Neural crest cell (in vitro differentiated cells): ENCODE measurements at places on chromosomes 16 and 17.
A peak's percentile ranks its signal among the peaks of the same experiment; 100 is the strongest.

DNA sequence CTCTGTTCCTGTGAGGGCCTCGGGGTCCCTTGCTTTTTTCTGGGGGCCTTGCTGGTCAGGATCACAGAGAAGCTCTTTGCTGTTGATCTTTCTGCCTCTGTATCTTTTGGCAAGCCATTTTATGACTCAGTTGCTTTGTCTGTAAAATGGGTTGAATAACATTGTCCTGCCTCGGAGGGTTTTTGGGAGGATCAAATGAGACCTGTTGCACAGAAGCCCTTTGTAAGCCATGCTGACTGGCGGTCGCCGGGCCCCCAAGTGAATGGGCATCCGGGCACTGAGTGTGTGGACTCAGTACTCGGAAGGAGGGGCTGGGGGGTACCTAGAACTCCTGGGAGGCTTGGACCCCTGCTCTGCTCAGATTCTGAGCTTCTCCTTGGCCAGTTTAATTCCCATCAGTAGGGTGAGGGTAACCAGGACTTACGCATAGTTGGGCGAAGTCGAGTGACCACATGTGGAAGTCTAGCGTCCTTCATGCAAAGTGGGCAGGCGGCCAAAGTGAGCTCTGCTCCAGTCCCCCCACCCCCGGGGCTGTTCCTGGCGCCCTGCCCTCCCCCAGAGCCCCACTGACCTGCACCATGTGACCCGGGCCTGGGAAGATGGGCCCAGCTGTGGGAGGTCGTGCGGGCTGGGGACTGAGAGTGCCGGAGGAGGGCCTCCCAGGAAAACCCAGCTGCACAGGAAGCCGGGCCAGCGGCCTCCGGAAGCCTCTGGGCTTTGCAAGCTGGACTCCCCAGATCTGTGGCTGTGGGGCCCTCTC, 284.0 kb downstream of the SEC14L1 start:
- DNase-seq = no peak

GRCh38 chr16:58196898-58197313, 1.0 kb downstream of the CSNK2A2 start:
- DNase-seq = no peak

DNA sequence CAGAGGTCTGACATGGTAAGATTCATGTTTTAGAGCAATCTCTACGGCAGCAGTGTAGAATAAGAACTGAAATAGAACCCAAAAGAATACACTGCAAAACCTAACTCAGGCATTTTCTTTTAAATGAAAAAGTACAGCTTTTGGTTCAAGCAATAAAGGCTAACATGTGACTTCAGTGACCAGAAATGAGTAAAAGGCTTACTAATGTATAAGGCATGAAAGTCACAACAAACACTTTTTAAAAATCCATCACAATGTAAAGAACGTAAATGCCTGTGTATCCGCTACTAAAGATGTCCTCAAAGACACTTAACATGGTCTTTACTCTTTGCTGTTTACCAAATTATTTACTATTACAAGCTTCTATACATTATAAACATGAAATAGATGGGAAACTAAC, 16.6 kb downstream of the KIAA0753 start:
- no peak for DNase-seq

DNA sequence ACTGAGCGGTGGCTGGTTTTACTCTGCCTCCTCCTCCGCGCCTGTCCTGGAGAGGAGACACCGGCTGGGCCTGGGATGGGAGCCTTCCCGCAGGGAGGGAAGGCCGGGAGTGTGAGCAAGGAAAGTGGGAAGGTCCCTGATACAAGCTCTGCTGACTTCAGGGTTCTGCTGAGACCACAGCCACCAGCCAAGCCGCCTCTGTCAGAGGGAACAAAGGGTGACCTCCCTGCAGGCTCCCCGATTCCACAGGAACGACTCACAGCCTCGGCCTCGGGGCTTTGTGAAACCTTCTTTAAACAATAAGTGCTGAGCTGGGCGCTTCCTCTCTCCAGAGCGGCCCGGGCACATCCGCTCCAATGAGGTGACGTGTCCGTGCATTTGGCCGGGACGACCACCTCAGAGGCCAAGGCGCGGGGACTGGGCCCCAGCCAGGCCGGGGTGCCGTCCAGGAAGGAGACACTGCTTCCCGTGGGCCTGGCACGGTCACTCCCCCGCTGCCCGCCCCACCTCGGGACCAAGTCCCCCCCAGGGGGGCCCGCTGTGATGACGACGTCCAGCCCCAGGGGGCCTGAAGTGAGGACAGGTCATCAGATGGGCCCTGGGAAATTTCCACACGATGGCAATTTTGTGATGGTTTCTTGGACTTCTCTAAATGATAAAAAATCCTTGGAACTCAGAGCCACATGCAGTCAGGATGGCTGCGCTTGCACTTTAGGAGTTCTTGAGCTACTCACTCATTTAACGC, 11.8 kb upstream of the CIBAR2 start:
- DNase-seq = no peak

DNA sequence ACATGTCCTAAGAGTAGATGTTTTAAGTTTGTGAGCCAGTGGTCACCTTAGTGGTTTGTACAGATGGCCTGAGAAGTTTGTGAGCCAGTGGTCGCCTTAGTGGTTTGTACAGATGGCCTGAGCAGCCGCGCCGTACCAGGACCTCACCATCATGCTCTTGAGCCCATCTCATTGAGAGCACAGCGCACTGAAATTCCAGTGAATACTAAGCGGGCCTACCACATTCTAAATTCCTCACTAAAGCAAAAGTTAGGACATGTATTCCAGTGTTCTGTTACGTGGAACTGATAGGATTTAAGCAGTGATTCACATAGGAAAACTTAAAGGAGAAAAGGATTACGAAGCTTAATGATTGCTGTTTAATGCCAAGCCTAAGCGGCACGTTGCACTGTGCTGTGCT, 3.9 kb downstream of the USP10 start:
- DNase-seq = no peak

DNA sequence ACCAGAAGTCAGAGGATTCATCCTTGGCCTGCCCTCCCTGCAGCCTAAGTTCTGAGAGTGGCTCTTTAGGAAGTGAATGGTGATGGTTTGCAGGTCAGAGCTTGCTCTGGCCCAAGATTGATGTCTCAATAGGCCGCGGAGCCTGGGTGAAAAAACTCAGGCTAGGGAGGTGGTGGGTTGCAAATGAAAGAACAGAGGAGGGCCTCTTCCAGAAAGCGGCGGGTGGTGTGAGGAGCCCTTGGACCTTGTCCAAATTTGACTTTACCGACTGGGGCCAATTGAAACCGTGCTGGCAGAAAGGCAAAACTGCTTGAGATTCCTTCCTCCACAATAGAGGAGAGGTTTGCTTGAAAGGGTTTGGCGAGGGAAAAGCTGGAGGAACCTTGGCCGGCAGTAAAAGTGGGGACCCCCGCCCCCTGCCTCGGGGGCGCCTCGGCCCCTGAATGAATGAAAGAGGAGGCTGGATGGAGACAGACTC, 331.3 kb downstream of the SEC14L1 start:
- no peak for DNase-seq

GRCh38 chr17:64653325-64653984, 8.7 kb downstream of the SMURF2 start:
- DNase-seq = no peak

DNA sequence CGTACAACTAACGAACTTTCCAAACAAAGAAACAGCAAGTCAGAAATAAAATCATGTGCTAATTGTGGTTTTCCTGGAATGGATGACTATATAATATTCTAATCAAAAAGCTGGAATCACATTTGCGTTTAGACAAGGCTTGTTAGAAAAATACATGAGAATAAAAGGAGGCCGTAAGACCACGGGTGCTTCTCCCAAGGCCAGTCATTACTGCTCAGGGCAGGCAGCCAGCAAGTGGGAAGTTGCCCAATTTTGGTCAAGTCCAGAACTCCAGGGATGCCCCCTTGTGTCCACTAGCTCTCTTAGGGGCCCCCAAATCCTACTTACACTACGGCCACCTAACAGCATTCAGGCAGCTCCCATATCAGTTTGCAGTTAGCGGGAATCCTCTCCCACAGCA, 25.9 kb upstream of the LYRM9 start:
- no peak for DNase-seq

DNA sequence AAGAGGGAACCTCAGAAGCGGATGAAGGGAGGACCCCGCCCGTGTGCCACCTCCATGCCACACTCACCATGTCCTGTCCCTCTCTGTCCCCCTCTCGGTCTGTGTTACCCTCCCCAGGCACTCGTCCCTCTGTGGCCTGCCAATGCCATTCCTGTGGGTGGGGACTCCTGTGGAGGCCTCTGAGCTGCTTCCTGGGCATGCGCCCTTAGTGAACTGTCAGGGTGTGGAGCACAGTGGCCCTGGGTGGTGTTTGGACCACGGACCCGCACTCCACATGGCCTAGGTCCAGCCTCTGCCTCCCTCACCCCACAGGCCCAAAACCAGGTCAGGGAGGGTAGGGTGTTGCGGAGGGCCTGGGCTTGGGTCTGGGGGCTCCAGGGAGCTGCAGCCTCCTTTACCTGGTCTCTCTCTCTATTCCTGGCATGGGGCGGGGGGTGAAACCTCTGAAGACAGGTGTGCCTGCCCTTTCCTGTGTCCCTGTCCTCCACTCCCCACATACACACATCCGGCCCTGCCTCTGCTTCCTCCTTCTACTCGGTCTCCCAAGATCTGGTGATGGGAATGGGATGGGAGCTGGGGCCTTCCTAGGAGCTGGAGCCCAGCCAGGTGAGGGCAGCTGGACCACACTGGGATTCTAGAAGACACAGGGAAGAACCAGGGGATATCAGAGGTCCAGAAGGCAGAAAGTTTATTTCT, 11.5 kb upstream of the PKMYT1 start:
- no peak for DNase-seq

DNA sequence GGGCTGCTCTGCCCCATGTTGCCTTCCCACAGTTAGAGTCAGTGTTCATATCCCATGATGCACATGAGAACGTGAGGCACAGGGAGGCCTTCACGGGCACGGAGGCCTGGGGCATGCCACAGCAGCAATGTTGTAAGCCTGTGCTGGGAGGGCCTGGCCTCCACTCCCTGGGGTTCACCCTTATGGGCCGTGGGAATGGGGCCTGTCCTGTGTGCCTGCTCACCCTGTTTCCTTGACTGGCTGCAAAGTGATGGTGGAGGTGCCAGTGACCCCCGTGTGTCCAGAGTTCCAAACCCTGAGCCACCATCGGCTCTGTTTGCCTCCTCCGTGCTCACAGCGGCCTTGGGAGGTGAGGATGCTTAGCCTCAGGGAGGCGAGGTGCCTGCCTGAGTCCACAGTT, 9.6 kb downstream of the POLR3E start:
- no peak for DNase-seq

DNA sequence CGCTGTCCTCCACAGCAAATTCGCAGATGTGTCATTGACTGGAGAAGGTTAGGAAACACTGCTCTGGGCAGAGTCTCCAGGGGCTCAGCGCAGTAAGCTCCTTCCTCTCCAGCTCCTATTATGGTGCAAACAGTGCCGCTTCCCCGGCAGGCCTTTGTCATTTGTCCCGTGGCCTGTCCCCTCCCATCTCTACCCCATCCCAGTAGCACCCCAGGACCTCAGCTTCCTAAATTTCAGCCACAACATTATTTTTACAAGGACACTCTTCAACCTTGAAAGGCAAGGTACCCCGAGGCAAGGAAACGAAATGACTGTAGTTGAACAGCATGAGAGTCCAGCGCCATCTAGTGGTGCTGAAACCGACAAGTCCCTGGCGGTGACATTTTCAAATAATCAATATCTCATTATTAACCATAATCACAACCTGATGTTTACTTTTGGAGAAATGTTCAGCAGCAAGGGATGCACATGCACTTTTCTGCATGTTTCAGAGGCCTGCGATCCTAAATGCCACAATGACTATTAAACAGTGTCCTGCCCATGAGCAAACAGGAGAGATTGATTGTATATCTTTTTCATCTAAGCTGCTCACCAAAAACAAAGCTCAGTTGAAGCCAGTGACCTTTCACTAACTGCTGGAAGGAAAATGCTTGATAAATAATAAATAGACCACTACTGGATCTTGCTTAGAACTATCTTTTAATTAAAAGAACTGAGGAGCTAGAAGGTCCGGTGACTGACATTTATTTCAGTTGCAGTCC, 16.5 kb downstream of the MRPS23 start:
- peak; percentile 73 for DNase-seq

GRCh38 chr17:54307351-54307750, 484.6 kb downstream of the KIF2B start:
- DNase-seq = no peak

- no peak for DNase-seq
Observed at GRCh38 chr17:47239967-47240651, 13.5 kb upstream of the ITGB3 start.

DNA sequence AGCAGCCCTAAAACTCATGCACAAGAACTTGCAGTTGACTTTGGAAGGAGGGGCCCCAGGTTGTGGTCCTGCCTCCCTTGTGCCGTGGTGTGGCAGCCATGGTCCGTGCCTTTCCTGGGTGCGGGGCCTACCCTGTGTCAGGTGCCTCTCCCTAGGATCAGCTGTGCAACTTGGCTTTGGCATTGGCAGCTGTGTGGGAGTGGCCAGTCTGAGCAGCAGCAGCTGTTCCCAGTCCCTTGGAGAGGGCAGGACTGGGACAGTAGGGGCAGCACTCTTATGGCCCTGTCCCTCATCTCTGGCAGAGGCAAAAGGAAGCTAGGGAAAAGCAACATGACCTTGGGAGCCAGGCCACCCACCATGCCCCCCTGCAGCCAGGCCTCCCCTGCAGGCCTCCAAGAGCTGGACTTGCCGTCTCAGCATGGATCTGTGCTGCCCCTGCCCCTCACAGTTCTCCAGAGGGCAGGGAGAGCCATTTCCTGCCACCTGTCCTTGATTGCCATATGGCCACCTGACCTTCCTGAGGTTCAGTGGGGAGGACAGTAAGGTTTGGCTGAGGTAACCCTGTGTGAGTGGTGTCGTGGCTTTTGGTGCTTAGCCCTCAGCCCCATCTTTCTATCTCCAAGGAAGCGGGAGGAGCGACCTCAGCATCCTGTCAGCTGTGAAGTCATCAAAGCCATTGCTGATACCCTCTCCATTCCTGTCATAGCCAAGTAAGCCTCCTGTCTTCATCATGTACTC, 15.5 kb upstream of the NFATC3 start:
- no peak for DNase-seq

DNA sequence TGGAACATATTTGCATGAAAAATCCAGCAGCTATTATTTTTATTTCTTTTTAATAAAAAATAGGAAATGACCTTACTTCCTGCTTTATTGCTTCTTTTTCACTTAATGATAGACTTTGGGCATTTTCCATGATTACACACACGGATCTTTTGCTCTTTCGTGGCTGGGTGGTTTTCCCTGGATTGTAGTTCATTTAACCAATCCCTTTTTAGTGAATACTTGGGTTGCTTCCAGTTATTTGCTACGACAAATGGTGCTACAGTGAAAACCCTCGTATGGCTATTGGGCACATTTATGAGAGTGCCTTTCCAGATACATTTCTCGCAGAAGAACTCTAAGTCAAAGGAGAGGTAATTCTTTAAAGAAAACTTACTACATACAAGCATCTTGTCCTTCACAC, 38.6 kb downstream of the FOXL1 start:
- no peak for DNase-seq

- DNase-seq = no peak
Observed at GRCh38 chr16:23175651-23176050, 6.9 kb upstream of the SCNN1G start.
